ENCODE measurements at places on chromosomes 11 and 22.

- DNase-seq = no peak
These were observed 7.9 kb upstream of the FLRT1 start for GRCh38 chr11:64027651-64028397.

- peak; percentile 88 for DNase-seq
These were observed 67.9 kb downstream of the YAP1 start for GRCh38 chr11:102177974-102178631.

GRCh38 chr11:34150494-34151151 is 45.2 kb downstream of the NAT10 start:
- peak; percentile 65 for DNase-seq

GRCh38 chr11:113247221-113247620 is 67.2 kb upstream of the TTC12 start:
- no peak for DNase-seq

GRCh38 chr11:2592559-2593392 is 107.0 kb downstream of the KCNQ1OT1 start:
- no peak for DNase-seq
